ENCODE measurements at places on chromosomes 7 and 10.
A peak's percentile ranks its signal among the peaks of the same experiment; 100 is the strongest.

GRCh38 chr10:119796039-119796438 lies 70.2 kb downstream of the INPP5F start:
- no peak for DNase-seq

- no peak for DNase-seq
Observed at GRCh38 chr10:121296881-121297585, 301.2 kb downstream of the FGFR2 start.

GRCh38 chr7:2004841-2005725 lies 227.7 kb downstream of the MAD1L1 start:
- no peak for DNase-seq

DNA sequence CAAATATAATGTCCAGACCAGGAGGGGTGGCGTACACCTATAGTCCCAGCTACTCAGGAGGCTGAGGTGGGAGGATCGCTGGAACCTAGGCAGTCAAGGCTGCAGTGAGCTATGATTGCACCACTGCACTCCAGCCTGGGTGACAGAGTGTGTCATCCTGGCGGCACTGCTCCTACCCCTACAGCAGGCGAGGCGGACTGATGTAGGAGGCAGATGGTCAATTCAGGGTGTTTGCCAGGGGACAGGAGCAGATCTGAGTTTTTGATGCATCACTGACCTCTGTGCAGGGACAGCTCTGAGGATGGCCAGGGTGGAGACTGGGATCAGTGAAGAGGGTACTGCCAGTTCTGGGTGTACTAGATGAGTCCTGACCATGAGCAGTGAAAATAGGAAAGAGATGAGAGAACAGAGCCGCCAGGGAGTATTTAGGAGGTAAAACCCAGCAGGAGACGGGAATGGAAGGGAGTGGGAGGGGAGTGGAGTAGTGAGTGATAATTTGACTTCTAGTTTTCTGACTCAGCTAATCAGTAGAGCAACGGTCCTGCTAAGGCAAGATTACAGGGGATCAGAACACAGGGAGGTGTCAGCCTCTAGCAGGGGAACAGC lies 75.3 kb downstream of the HIP1 start:
- DNase-seq, result no peak

DNA sequence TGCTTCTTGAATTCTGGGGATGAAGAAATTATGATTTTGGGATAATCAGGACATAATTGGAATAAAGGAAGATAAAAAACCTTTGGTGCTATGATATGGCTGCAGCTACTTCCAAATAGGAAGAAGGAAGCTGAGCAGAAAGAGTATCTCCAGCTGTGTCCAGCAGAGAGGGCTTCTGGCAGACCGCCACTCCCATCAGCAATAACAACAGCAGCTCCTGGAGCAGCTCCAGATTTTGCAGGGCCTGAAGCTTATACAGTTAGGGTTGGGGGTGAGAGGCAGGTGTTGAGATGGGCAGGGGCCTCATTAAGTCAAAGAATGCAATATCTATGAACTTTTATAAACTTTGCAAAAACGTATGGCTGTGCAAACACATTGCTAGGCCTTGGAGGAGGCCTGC lies 62.3 kb downstream of the C10orf120 start:
- no peak for DNase-seq

DNA sequence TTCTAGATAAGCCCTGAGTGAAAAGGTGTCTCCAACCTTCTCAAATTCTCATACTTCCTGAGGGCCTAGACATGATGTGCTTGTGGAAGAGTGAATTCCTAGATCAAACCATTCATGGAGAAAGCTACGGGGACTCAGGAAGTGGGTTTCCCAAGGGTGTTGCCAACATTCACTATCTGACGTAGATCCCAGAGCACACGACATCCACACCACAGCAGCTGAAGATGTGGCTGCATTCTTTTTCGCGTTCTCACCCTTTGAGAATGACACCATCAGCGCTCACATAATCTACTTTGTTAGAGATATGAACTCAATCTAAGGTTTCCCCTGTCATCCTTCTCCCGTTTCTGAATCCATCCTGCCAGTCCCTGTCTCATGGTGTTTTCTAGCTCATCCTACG lies 290.8 kb downstream of the DNAJB6 start:
- DNase-seq, result no peak

- DNase-seq, result no peak
Observed at GRCh38 chr7:15581352-15581951, 19.6 kb upstream of the AGMO start.

- DNase-seq, result peak; percentile 21
Observed at GRCh38 chr7:90551036-90551435, 45.1 kb upstream of the CDK14 start.

DNA sequence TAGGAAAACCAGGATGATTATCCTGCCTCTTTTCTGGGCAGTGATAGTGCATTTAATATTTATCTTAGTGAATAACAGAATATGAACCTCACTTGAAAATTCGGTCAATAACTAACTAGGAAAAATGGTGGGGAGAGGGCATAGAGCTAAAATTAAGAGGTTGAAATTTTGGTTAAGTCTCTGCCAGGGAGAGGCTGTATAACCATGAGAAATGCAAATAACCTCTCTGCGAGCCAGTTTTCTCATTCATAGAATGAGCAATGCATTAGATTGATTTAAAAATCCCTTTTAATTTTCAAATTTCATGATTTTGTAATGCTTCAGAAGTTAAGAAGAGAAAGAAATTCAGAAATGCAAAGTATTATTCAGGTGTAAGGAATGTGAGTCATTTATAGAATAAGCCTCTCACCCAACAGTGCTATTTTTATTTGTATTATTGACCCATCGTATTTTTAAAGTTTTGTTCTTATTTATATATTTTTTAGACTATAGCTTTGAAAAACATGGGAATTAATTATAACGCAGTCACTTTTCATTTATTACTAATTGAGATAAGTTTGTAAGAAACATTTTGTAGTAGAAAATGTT lies 104.7 kb downstream of the PHF14 start:
- no peak for DNase-seq

GRCh38 chr10:28295336-28295735 lies 7.5 kb downstream of the MPP7 start:
- DNase-seq, result no peak

GRCh38 chr10:1316121-1316808 lies 260.1 kb downstream of the WDR37 start:
- no peak for DNase-seq

GRCh38 chr10:102665904-102666509 lies 21.7 kb downstream of the TRIM8 start:
- no peak for DNase-seq

DNA sequence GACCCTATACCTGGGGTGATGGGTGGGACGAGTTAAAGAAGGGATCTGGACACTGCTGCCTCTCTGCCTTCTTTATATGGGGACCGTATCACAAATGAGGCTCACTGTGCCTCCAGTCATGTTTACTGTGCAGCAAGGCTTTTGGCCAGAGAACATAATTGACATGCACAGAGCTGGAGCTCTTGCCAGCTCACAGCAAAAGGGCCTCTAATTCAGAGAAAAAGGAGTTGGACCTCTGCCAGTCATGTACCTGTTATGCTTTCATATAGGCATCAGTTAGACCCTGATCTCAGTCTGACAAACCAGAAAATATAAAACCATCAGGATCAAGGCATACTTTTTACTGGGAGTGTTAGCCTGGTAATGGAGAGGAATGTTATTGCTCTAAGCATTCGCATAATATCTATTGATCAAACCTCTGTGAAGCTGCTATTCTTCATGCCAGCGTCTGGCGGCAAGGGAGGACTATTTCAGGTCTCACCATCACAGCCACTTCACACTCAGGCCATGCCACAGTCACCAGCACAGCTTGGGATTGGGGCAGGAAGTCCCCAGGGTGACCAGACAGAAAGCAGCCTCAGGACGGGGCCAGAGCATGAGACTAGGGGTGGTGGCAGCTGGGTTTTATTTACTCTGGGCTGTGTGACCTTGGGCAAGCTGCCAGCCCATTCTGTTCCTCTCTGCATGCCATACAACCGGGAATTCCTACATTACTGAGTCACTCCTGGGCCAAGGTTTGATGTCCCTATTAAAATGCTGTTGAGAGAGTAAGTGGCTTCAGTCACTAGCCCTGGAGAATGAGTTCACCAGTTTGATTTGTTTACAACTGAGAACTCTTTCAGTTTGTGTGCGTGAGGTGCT lies 90.1 kb downstream of the NPSR1 start:
- peak; percentile 51 for DNase-seq

- no peak for DNase-seq
Observed at GRCh38 chr7:51446356-51446755, 129.7 kb upstream of the COBL start.

- peak; percentile 45 for DNase-seq
Observed at GRCh38 chr10:115432188-115432819, 339.1 kb downstream of the ATRNL1 start.

DNA sequence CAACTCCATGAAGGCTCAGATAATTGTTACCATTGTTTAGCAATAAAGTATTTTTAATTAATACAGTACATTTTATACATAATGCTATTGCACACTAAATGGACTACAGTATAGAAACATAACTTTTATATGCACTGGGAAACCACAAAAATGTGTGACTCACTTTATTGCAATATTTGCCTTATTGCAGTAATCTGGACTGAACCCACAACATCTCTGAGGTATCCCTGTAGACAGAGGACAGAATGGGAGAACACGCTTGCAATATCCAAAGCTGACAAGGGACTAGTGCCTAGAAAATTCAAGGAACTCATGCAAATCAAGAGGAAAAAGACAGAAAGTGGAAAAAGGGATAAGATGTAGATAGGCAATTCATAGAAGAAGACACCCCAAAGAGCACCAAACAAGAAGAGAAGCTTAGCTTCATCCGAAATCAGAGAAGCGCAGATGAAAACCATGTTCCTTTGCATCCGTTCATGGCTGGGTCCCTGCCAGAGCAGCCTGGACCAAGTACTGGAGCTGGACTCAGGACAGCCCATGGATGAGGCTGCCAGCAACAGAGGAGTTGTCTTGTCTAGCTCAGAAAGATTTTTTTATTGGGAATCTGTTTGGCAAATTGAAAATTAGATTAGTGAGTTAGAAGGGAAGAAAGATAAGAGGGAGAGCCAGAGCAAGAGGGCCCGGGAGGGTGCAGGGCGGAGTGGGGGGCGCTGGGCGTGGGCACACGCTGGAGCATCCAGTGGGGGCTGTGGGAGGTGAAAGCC lies 16.0 kb upstream of the GALNTL5 start:
- peak; percentile 87 for DNase-seq

DNA sequence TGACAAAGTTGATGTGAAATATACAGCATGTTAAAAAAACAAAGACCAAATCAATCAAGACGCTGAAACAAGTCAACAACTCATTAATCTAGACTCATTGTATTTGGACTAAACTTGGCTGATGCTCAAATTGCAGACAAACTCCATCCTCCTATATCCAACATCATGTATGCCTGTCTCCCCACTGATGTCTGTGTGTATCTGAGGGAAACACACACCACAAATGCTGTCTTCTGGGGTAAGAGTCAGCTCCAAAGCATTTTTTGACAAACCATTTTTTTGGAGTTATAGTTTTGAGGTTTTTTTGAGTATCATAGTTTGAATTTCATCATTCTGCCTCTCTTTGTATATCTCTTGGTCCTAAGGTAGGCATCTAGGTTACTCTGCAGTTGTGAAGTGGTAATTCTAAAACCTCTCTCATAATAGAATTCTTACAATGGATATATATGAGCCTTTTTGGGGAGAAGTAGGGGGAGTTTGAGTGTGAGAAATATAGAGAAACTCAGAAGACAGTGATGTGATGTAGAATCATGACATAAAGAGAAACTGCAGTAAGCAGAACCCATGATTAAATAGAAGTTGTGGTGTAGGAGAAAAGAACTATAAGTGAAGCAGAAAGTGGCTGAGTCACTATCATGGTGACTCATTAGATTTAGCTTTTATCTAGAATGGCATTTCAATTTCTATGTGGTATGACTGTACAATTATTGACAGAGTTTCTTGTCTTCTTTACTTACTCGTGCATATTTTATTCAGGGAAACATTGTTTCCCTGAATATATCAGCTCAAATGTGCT lies 1531.1 kb upstream of the LRRTM3 start:
- DNase-seq, result peak; percentile 39

GRCh38 chr7:39088730-39089593 lies 111.3 kb downstream of the POU6F2 start:
- no peak for DNase-seq

Measured in iris pigment epithelial cell (primary cell).